ENCODE measurements at places on chromosomes 13 and 19.
A peak's percentile ranks its signal among the peaks of the same experiment; 100 is the strongest.

GRCh38 chr19:9721861-9722260 lies 46.7 kb downstream of the ZNF846 start:
- DNase-seq = no peak

GRCh38 chr19:17469092-17469480 lies 1.2 kb upstream of the SLC27A1 start:
- DNase-seq = no peak

GRCh38 chr13:49302817-49303216 lies 55.1 kb downstream of the CDADC1 start:
- no peak for DNase-seq

GRCh38 chr13:44131069-44131614 lies 242.5 kb upstream of the SERP2 start:
- no peak for DNase-seq

DNA sequence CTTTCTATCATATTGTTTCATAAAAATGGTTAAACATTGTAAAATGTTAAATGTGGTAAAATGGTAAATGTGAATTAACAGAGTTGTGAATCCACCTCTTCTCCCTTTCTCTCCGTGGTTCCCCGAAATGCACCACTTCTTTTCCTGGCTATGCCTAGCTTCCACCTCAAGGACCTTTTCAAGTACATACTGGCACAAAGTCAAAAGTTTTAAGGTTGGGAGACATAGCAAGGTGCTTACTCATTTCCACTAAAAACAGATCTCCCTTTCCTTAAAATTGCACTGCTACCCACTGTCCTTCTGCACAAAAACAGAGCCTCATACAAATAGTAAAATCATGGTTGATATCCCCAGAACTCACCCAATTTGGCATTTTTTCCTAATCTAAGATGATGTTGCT lies 558.2 kb downstream of the SLITRK6 start:
- DNase-seq = no peak

- DNase-seq = no peak
These were observed 4.9 kb upstream of the OLFM2 start for GRCh38 chr19:9941231-9941630.

- DNase-seq = no peak
These were observed 12.9 kb upstream of the TMEM255B start for GRCh38 chr13:113746143-113746525.

- no peak for DNase-seq
These were observed 4.4 kb upstream of the SBK3 start for GRCh38 chr19:55549500-55550320.

DNA sequence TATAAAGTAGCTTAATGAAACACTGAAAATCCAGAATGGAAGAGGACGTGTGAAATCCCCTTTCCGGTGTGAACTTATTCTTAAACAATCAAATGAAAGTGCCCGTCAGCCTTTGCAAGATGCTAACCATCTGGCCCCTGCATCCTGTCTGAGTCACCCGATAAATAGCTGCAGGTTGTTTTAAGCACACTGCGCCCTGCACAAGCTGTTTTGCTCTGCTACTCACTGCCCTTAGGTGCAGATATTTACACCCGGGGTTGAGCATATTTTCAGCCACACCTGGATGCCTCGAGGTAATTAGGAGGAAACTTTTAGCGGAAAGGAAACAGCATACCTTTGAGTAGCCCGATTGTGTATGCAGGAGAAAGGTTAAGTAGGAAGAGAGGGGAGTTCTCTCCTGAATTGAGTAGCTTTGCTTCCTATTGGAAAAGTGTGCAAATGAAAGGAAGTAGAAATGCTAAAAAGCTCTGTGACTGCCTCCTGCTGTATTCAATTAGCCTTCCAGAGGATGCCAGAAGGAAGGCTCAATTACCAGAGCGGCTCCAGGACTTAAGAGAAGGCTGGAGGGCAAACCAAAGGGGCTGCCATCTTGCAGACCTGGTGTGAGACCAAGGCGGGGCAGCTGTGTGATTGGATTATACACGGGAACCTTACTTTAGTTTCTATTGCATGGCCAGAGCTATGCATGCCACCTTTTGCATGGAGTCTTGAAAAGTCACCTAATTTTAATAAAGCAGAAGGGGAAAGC lies 42.5 kb downstream of the IRS2 start:
- DNase-seq = no peak

DNA sequence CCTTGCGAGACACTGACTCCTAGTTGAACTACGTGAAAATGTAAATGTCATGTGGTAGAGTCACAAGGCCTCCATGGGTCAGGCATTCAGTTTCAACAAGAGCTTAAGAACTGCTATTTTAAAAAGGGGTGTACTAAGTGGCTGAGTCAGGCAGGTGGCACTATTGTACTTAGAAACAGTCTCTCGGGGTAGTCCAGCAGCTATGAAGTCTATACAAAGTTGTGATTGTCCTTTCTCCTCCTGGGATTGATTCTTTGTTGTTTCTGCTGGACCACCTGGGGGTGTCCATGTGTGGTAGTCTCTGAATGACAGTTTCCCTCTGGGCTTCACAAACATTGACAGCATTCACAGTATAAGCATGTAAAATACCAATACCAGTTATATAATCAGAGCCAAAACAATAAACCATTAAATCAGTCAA lies 33.0 kb downstream of the UGGT2 start:
- peak; percentile 56 for DNase-seq

GRCh38 chr13:26872525-26873385 lies 112.2 kb upstream of the GPR12 start:
- DNase-seq = no peak

GRCh38 chr13:81171065-81171647 lies 830.2 kb upstream of the SPRY2 start:
- no peak for DNase-seq

- DNase-seq = no peak
These were observed 60.9 kb upstream of the RANBP3 start for GRCh38 chr19:6038634-6039405.

GRCh38 chr13:46160471-46161066 lies 21.4 kb downstream of the LCP1 start:
- peak; percentile 10 for DNase-seq

DNA sequence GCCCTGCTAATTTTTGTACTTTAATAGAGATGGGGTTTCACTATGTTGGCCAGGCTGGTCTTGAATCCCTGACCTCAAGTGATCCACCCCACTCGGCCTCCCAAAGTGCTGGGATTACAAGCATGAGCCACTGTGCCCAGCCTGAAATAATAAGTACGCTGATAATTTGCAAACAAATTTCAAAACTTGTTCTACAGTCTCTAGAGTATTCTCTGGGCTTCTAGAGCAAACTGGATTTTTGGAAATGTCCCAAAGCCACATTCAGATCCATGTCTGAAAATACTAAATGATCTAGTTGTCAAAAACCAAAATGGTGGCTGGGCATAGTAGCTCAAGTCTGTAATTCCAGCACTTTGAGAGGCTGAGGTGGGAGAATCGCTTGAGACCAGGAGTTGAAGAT lies 39.9 kb upstream of the PSPC1 start:
- DNase-seq = no peak

DNA sequence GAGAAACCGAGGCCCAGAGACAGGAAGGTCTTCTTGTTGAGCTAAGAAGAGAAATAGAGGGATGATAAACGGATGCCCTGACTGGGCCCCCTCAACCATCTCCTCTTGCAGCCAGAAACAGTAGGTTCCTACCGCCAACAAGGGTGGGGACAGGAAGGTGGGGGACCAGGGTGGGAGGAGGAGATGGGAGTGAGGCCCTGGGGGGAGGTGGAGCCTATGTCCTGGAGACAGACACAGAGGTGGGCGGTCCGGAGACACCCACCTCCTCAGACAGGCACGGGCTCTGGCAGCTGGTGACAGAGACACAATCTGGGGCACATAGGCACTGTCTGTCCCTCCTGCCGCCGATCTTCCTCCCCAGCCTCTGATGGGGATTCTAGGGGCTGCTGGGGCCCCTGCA lies 16.9 kb downstream of the GADD45B start:
- no peak for DNase-seq

- no peak for DNase-seq
These were observed 50.9 kb downstream of the CCDC70 start for GRCh38 chr13:51912511-51913225.

- DNase-seq = no peak
These were observed 4.2 kb upstream of the WBP4 start for GRCh38 chr13:41056826-41057711.

DNA sequence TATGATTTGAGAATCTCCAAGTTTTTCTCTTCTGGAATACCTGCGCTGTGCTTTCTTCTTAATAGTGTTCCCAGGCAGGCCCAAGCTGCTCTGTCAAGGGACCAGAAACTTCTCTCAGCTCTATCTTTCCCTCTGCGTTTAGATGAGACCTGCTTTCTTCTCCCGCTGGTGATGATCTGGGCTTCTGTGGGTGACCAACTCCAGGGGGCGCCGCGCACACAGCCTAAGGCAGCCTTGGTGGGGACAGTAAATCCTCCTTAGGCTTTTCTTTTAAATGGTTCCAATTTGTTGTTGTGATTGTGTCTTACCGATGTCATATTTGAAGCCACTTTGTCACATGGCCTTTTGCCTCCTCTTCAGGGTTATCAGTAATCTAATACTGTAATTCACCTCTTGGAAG lies 439.4 kb upstream of the KLF12 start:
- no peak for DNase-seq

GRCh38 chr19:3899531-3900294 lies 19.2 kb downstream of the ATCAY start:
- no peak for DNase-seq

- DNase-seq = no peak
These were observed 4.3 kb upstream of the DACH1 start for GRCh38 chr13:71871176-71871754.

GRCh38 chr13:97600458-97601075 lies 166.6 kb downstream of the RAP2A start:
- DNase-seq = peak; percentile 63

GRCh38 chr19:16608290-16608739 lies 19.7 kb downstream of the MED26 start:
- no peak for DNase-seq

DNA sequence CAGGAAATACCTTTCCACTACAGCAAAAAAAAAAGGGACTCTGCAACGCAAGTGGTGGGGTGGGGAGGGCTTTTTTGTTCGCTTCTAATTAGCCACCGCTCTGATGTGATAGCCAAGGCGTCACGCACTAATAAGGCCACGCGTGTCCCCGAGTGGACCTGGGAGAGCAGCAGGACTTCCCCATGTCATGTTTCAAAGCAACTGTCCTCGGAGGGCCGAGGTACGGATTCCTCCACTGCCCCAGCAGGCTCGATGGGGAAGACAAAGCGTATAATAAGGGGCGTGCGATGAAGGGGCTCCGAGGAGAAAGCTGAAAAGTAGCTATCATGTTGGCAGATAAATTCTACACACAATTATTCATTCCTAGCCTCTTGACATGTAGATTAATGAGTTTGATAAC lies 179.7 kb upstream of the ZNF507 start:
- DNase-seq = no peak

DNA sequence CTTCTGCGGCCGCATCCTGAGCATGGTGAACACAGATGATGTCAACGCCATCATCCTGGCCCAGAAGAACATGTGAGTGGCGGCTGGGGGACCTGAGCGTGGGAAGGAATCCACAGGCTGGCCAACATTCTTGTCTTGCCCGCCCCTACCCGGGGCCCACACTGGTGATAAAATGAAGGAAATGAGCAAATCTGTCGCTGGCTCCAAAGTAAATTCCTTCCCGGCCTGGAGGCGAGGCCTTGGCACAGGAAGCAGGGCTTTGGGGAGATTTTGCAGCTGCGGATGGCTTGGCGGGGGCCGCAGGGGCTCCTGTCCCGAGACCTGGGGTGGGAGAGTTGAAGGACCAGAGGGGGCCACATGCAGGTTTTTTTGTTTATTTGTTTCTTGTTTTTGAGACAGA lies 4.4 kb downstream of the KXD1 start:
- no peak for DNase-seq

DNA sequence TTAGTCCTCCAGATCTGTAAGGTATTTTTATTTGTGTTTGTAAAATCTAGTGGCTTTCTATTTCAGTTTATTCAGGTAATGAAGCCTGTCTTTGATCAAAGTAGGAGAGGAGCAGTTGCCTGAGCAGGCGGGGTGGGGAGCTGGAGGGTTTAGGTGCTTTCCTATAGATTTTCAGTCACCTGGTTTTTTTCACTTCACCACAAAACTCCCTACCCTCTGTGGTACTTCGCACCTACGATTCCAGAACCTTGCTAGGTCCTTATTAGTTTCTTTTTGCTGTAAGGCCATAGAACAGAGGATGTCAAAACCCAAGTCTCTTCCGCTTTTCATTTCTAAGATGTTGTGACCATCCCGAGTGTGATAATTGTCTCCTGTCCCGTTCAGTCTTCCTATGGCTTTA lies 26.6 kb downstream of the SLAIN1 start:
- DNase-seq = no peak

DNA sequence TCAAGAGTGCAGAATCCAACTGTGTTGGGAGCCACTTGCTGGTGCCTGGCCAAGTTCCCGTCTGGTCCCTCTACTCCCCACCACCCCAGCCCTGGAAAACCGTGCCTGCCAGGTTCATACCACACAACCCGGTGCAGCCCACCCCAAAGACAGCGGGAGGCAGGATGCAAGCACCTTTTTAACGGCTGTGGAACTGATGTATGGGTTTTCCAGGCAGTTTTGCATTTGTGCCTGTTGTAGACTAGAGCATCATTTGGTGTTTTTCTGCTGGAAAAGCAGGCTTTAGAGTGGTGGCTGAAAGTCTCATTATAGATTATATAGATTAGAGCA lies 13.5 kb downstream of the TFDP1 start:
- no peak for DNase-seq

- DNase-seq = no peak
These were observed 14.0 kb upstream of the ZNF780B start for GRCh38 chr19:40070058-40070457.

GRCh38 chr19:4066682-4067395 lies at the start of gene ZBTB7A:
Gene ZBTB7A, minus strand, starts transcription at chr19:4066899. Its CDS starts 11,667 bp downstream, at chr19:4055232.
- DNase-seq = no peak

DNA sequence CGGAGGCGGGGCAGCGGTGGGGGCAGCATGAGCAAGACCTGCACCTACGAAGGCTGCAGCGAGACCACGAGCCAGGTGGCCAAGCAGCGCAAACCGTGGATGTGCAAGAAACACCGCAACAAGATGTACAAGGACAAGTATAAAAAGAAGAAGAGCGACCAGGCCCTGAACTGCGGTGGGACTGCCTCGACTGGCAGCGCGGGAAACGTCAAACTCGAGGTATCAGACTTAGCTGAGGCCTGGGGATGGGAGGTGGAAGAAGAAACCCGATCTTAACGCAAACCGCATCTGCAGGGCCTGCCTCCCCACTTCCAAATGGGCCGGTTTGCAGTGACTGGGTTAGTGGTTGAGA lies 693 bp downstream of the RFXAP start:
- no peak for DNase-seq

- DNase-seq = peak; percentile 72
These were observed 7.7 kb upstream of the MISP start for GRCh38 chr19:743168-743687.

GRCh38 chr19:34487651-34488051 lies 6.1 kb downstream of the WTIP start:
- no peak for DNase-seq

GRCh38 chr13:113622791-113623490 lies 35.1 kb downstream of the ATP4B start:
- no peak for DNase-seq

GRCh38 chr13:28755546-28755870 lies 36.7 kb upstream of the SLC46A3 start:
- no peak for DNase-seq

All from NCI-H187 treated with DMSO at 0.1 percent for 48 hours (cell line).